ENCODE measurements at places on chromosomes 13 and 19.

- no peak for DNase-seq
These were observed 63.1 kb downstream of the COG3 start for GRCh38 chr13:45527699-45528462.

DNA sequence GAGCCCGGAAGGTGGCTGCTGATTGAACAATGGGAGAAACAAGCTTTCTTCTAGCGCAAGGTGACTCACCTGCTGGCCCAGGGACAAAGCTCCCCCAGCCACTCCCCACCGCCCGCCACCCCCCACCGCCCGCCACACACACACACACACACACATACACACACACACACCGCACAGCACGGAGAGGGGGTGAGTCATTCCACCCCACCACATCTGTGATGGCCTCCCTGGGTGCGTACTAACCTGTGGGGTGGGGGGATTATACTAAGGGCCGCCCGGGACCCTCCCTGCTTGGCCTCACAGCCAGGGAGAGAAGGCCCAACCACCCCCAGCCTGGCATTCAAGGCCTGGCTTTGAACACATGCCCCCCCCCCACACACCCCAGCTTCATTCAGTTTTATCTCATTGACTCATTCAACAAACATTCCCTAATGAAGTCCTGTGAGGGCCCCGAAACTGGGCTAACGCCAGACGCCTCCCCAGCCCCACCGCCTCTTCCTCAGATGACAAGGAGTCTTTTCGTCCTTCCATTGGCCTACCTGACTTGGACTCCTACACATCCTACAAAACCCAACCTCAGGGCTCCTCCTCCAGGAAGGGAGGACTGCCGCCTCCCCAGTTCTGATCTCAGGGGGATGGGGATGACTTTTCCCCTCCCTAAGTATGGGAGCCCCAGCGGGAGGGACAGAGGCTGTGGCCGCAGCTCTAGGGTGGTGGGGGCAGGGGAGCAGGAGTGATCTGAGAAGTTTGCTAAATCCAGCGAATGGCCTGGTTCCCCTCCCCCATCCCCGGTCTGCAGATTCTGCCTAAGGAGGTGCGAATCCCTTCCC, 5.8 kb upstream of the ONECUT3 start:
- peak; percentile 46 for DNase-seq

- DNase-seq, result peak; percentile 11
These were observed 58.6 kb upstream of the SPRY2 start for GRCh38 chr13:80399340-80400163.

DNA sequence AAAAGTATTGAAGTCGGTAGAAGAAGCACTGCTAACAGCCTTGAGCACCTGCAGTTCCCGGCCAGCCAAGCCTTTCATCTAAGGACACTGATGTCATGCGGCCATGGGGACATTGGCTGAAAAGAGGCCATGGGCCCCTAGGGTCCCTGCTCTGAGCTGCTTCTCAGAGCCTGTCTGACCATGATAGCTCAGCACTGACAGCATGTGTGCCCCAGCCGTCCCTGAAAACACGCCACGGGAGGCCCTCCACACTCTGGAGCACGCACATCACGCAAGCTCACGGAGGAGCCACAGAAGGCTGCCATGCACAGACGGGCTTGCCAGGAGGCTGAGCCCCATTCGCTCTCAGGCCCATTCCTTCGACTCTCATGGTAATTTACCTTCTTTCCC, 51.8 kb downstream of the MLLT1 start:
- DNase-seq, result no peak

DNA sequence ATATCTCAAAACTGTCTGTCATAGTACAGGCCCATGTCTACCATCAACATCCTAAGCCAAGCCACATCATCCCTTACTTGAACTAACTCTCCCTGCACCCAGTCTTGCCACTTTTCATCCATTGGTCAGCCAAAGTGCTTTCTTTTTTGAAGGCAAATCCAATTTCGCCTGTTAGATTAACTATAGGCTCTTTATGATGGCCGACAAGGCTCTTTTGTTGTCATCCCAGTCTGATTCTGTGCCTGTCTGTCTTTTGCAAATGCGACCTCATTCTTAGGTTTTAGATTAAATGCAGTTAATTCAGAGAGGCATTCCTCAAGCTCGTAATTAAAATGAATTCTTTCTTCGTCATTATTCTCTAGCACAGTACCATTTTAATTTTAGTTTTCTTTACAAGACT, 148.3 kb downstream of the HS6ST3 start:
- no peak for DNase-seq

DNA sequence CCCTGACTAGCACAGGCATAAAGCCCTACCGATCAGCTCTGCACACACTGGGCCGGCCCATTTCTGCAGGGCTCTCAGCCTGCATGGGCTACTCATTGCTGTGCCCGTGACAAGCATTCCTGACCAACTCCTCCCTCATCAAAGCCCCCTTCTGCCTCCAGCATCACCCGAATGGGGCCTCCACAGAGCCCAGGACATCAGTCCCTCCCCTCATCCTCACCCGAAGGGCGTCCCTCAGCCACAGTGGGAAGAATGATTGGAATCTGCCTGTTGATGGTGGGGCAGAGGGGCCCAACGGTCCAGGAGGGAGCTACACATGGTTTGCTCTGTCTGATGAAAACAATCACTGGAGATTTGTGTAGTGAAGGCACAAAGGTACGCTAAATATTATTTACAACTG, 43.8 kb downstream of the SERP2 start:
- no peak for DNase-seq

DNA sequence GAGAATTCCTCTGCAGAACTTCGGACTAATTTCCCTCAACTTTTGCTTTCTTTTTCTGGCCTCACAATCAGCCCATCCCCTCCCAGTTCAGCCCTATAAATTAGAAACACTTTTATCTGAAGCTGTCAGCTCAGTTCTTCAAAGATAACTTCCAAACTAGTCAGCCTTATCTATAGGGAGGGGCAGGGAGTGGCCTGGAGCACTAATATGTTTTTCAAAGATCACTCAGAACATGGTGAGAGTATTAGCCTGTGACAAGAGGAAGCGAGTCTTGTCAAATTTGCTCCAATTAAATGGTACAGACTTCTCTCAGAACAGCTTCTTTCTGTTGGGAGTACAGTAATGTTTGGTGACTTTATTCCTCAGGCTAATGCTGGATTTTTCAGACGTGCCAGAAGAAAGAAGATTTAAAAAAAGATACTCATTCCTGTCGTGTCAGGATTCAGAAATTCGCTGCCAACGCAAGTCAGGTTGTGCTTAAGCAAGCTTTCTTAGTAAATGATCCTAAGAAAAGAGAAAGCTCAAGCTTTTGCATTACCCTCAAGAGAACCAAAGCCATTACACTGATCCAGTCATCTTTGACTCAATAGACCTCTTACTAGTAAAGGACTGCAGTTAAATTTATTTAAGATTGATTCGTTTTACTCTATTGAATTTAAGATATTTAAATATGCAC, 1033.6 kb downstream of the SLITRK5 start:
- no peak for DNase-seq

DNA sequence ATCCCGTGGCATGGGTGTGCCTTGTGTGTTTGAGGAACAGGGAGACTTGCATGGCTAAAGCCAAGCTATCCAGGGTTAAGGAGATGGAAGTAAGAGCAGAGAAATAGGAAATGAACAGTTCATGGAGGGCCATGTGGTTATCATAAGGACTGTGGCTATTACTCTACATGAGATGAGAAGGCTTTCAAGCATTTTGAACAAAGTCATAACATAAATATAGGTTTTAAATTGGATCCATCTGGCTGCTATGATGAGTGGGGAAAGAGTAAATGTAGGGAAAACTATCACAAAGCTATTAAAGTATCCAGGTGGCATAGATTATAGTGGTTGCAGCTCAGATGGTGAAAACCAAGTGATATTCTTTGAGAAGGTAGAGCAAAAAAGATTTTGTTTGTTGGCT, 184.1 kb downstream of the PCDH17 start:
- no peak for DNase-seq

DNA sequence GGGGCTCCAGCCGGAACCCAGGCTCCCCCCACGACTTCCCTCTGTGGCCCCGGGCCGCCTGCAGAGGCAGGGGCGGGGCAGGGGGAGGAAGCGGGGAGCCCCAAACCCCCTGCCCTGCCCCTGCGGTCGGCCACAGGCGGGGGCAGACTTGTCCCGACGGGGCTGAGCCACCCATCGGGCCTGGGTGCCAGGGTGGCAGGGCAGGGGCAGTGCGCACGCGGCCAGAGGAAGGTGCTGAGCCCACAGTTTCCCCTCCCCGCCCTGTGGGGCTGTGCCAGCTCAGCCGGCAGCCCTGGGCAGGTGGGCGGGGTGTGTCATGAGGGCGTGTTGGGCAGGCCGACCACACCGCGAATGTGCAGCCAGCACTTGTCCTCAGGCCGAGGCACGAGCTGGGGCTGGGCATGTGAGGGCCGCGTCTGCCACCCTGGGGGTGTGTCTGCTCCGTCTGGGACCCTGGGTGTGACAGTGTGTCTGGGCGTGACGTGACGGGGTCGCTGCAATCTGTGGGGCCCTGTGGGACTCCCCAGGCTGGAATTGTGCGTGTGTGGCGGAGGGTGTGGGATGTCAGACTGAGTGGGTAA, 17.7 kb downstream of the CCDC97 start:
- peak; percentile 85 for DNase-seq

DNA sequence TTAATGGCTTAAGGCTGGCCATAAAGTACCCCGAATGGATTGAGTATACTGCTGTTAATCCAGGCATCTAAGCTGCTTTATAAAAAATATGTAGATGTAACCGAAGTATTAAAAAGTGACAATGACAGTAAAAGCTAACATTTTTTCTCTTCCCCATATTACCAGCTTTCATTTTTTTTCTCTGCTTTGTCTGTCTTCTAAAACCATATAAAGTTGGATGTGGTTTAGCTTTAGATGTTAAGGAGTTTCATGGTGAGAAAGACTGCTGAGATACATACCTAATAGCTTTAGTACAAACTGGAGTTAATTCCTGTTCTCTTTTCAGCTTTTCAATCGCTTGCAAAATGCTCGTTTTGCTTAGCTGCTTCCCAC, 838 bp downstream of the AKAP11 start:
- no peak for DNase-seq

DNA sequence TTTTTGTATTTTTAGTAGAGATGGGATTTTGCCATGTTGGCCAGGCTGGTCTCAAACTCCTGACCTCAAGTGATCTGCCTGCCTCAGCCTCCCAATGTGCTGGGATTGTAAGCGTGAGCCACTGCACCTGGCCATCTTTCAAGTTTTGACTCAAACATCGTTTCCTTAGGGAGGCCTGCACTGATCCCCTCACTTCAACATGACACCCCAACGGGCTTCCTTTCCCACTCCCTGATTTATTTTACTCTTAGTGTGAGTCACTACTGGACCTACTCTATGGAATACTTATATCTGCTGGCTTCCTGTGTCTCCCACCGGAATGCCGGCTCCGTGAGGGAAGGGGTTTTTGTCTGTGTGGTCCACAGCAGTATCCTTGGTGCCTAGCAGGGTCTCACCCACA, 4.5 kb upstream of the ADAMTS10 start:
- DNase-seq, result no peak

DNA sequence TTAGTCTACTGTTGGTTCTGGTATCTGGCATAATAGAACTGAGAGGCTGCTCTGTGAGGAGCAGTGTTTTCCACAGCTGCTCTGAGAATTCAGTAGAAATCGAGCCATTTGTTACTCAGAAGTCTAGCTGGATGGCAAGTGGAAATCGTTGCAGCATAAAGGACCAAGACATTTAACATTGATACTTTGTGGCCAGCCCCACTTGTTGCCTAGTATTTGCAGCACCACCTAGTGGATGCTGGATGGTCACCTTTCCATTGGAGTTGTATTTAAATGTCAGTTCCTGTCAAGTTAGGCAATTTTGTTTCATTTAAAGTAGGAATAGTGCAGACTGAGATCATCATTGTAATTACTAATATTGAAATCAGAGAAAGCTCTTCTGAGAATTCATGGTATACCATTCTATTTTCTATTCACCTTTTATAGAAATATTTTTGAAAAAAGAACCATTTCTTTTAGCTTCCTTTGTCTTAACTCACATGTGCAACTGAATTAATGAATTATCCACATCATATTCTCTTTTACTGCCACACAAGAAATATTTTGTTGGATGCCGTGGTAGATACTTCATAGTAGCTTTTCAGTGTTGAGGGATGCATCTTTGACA, 64.6 kb downstream of the PDS5B start:
- peak; percentile 45 for DNase-seq

- no peak for DNase-seq
These were observed 4.4 kb downstream of the ZIC2 start for GRCh38 chr13:99985886-99986527.

GRCh38 chr19:32129141-32129540, 216.3 kb upstream of the ZNF507 start:
- no peak for DNase-seq

- no peak for DNase-seq
These were observed 45.3 kb downstream of the CAPN12 start for GRCh38 chr19:38699027-38699346.

GRCh38 chr19:58033741-58034476, at the start of gene ZSCAN1:
Gene ZSCAN1 (plus strand): TSS chr19:58034025. CDS start chr19:58037837, 3,812 bp downstream.
- peak; percentile 51 for DNase-seq

DNA sequence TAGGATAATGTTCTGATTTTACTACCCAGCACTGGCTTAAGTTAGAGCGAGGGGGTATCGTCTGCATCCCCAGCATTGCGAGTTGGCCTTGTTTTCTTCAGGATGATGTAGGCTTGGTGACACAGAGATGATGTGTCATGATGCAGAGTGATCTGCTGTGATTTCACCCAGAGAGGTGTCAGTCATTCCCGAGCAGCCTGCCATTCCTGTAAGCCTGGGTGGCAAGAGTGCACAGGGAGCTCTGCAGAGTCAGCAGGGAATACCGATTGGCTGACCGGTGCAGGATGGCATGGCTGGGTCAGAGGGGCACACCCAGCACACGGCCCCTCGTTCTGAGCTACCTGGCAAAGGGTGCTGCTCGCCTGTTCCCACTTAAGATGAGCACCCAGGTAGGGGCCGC, 15.8 kb upstream of the GJB6 start:
- DNase-seq, result no peak

DNA sequence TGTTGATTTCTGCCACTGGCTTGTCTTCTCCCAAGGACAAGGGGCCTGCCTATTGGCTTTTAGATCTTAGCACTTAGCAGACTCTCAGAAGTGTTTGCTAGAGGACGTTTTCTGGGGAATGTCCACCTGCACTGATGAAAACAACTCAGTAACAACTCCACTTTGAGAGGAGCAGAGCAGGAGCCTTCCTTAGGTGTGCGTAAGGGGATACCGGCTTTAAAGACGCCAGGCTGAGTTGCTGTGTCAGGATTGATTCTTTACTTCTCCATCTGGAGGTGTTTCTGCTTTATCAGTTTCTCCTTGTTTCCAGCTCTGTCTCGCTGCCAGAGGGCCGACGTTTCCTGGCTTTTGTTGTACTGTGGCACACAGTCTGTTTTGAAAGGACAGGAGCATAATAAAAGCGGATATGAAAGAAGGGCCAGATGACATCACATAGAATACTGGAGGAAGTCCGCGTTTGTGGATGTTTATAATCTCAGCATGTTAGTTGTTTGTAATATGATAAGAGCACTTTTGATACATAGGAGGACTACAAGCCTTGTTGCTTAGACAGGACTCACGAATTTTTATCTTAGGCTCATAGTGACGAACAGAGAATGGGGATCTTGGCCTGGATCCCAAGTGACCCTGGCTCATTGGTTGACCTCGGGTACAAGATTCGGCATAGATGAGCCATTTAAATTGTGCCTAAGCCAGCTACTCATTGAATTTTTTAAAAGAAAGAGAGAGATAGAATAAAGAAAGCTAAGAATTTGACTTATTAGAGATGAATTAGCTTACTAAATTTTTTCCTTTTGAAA, 34.6 kb downstream of the COL4A2 start:
- no peak for DNase-seq

GRCh38 chr19:55426042-55426441, 17.1 kb downstream of the SHISA7 start:
- DNase-seq, result no peak

GRCh38 chr13:110989331-110989730, 74.5 kb upstream of the ANKRD10 start:
- DNase-seq, result no peak
